ENCODE measurements at places on chromosomes 3 and 15.

DNA sequence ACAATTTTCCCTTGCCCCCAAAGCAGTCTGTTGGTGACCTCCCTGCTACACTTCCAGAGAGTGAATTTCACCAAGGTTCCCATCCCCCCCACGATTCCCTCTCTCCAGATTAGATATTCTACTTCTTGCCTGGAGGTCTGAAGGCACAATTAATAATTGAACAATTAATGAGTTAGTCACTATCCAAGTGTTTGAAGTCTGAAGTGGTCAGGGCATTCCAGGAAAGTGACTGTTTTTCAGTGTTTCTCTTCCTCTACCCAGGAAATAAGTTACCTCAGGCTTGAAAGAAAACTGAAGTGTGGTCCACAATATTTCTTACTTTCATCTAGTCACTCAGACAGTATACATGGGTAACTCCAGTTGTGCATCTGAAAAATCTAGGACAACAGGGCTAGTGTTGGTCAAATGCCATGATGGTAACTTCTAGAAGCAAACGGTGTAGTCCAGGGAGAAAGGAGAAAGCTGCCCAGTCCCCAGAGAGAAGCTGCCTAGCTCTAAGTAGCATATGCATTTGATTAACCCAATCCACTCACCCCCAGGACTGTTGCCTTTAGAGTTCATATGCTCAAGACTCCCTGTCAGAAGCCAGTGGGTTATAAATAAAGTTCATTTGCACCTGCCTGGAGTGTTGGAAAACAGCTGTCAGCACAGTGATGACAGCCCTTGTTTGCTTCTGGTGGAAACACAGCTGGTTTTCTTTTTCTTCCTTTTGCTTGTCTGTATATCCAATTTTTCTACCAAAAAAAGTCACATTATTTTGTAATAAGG, 2.3 kb upstream of the TM4SF4 start:
- peak; percentile 76 for DNase-seq

DNA sequence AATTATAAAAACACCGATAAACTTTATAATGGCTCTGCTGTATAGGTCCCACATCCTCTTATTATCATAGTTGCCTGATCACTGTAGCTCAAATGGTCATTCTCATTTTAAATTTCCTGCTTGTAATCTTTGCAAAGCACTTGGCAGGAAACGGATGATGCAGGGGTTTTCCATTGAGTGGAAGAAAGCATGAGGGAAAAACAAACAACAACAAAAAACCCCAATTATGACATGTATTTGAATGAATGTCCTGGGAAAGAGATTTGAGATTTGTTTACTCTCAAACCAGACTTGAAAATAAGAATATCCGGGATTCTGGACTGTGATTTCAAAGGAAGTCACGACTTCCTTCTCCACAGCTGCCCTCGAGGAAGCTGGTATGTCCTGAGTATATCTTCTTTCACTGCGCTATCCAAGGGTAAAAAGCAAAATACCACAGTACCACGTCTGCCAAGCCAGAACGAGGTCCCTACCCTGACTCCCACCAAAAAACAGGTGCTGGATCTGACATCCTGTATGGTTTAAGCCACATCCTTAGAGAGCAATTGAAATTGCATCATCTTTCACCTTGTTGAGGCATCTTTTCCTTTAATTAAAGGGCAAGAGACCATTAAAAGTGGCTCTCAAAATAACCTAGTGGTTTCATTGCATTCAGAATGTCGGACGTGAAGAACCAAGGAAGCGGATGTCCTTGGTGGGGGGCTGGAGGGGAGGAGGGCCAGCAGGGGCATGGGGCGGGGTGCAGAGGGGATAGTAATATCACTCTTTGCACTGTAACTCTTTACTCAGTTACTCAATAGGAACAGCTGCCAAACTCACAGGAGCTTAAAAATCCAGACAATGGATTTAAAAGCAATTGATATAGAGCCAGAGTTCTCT, 13.5 kb upstream of the TIPIN start:
- no peak for DNase-seq

GRCh38 chr15:40623361-40623760, 29.3 kb downstream of the KNL1 start:
- no peak for DNase-seq

GRCh38 chr15:40764629-40765103, 798 bp downstream of the GCHFR start:
- DNase-seq: no peak

- no peak for DNase-seq
Measured at GRCh38 chr3:187974871-187975271, 179.1 kb upstream of the LPP start.

GRCh38 chr15:63244976-63245645, 32.3 kb upstream of the APH1B start:
- no peak for DNase-seq

DNA sequence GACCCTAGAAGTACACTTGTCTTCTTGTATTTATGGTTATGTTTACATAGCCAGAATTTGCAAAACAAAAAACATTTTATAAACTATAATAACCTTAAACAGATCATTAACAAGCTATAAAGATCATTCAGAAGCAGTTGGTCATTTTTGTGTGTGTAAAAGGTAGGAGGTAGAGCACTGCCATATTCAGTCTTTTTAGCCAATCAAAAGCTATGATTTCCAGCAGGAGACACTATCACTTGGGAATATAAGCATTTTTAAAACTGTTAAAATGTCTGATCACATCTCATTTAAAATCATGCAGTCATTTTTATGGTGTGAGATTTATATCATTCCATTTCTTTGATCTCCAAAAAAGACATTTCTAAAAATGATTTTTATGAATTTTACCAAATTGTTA, 42.6 kb upstream of the ATP2C1 start:
- no peak for DNase-seq

DNA sequence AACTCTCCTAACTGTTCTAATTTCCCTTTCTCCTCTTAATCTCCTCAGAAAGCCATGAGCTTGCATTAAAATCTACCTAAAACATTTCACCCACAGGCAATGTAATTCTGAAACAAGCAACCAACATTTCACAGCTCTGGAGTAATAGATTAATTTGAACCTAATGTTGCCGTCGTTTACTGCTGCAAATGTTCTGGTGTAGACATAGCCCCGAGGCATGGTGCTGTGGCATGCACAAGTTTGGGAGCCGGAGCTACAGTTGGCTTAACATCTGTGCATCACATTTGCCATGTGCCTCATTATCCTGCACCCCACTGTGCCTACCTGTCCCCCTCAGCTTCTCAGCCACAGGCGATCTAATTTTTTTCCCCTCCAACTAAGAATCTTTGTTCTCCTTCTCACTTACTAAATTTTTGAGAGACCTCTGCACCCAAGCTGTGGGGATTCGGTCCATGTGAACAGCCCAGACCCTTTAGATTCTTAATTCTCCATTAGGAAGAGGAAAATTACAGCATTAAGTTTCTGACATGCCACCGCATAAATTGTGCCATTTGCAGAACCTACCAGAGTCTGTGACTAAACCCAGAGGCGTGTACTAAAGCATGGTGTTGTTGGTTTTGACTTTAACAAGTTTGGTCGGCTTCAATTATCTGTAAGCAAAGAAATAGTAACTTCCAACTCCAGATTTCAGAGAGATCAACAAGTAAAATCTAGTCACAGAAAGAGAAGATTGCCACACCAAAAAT, 419.2 kb downstream of the MECOM start:
- DNase-seq: no peak

GRCh38 chr15:74170875-74171578, 2.5 kb upstream of the ISLR start:
- DNase-seq: no peak

GRCh38 chr3:185924375-185924774, 13.4 kb downstream of the TRA2B start:
- DNase-seq: no peak

GRCh38 chr3:120203016-120203415, 82.0 kb downstream of the GPR156 start:
- DNase-seq: no peak

DNA sequence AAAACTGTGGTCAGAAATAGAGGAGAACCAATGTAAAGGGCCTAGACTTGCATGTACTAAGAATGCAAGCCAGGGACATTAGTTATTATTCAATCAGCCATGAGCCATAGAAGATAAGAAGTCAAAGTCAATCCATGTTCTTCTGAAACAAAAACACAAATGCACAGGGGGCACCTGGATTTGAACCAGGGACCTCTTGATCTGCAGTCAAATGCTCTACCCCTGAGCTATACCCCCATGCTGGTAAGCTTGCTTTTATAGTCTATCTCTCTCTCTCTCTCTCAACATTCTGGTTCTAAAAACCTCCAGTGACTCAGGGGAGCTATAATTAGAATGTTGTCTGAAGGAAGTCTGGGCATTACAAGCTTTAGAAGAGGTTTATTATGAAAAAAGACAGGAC, 85.6 kb upstream of the ACP3 start:
- peak; percentile 14 for DNase-seq

- DNase-seq: peak; percentile 22
Measured at GRCh38 chr3:111831840-111832239, 27.2 kb upstream of the PHLDB2 start.
